ENCODE measurements at places on chromosomes 13 and 19.

- no peak for DNase-seq
Observed at GRCh38 chr13:53501387-53501786, 472.8 kb downstream of the OLFM4 start.

DNA sequence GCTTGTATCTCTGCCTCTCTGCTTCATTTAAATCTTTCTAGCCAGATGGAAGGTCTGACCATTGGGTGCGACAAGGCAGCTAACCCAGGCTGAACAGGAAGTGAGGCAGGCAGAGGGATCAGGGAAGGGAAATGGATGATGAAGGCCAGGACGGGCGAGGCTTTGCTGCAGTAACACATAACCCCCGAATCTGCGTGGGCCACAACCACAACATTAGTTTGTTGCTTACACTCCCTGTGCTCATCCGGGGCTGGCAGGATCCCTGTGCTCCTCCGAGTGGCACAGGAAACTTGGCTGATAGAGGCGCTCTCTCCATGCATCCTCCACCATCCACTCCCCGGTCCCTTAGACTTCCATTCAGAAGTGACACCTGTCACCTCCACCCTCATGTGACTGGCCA lies 1.1 kb upstream of the FLT3LG start:
- DNase-seq: no peak

DNA sequence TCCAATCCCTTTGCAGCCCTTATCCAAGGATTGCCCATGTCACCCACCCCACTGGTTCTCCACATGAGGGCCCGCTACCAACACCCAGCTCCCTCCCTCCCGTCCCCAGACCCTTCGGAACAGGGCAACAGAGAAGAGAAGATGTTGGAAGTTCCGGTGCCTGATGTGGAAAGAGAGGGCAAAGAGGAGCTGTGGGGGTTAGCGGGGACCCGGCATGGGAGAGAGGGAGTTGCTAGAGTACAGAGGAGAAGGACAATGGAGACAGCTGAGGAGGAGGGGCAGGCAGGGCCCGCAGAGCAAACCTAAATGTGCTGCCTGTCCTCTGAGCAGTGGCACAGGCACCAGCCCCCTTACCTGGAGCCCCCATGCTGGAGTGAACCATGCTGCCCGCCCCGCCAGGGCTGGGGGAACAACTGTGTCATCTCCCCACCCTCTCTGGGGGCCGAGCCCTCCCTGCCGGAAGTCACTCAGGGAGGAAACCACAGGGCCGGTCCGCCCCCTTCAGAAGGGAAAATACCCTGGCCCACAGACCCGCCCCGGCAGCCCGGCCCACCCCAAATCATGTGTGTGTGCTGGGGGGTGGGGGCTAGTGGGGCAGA lies at the start of gene POU2F2:
Gene POU2F2 (minus strand): TSS at position 417 of the 599 bp plus-strand sequence. CDS start 35 bp downstream, at position 382.
- peak; percentile 93 for DNase-seq

DNA sequence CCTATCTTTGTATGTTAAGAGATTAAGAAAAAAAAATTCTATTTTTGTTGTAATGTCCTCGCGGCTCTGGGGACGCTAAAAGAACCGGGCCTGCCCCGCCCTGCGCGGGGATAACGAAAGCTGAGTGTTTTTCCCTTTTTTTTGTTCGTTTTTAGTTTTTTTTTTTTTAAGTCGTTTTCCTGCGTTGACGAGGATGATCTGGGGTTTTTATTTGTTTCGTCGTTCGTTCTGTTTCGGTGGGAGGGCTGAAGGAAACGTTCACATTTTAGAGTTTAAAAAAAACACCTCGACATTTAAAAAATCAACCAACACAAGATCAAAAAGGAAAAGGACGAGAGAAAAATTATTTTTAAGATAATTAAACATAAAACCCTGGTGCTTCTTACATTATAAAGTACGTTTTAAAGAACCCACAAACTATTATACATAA lies 5.6 kb downstream of the LYL1 start:
- no peak for DNase-seq

DNA sequence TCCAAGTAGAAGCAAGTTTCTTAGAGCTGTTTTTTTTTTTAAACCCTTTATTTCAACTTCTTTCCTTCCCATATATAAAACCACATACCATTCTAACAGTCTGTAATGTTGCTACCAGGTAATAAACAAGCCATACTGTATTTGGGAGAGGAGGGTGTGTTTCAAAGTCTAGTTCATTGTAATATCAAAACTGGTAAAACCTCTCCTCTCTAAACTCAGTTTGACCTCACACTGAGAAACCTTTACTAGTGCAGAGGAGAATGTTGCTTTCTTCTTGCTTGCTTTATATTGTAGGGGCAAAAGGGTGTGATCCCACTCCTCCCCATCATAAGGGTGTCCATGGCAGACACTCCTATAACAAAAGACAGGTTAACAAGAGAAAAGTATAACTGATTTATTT lies 155.1 kb downstream of the GGACT start:
- no peak for DNase-seq

DNA sequence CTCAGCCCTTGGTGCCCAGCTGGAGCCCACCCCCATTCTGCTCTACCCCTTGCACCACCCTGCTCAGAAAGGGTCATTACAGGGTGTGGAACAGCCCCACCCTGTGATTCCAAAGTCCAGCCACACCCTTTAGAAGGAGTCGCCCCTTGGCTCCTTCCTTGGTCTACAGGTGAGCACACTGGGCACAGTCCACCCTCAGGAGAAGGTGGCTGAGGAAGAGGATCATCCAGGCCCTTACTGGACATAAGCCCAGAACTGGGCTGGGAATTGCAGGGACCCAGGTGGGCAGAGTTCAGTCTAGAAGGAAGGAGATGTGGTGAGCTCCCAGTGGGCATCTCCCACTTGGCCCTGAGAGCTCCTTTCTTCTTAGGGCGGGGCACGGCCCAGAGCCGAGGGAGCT lies 8.6 kb downstream of the SLC46A3 start:
- no peak for DNase-seq

- DNase-seq: no peak
Observed at GRCh38 chr13:75836441-75836840, 200.3 kb downstream of the LMO7 start.

DNA sequence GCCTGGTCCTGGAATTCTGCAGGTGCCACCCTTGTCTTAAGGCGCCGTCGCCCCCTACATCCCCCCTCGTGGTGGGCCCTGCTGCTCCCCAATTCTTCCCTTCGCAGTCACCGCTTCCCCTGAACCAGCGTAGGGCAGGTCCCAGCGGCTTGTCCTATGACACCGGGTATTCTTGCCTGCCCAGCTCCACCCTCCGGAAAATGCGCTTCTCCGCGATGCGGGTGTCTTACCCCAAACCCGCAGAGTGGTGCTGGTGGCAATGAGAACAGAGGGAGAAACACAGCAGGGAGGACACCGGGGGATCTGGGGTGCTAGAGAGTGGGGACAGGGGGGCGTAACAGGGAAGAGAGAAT lies 9.0 kb downstream of the ZNF808 start:
- peak; percentile 66 for DNase-seq

- DNase-seq: no peak
Observed at GRCh38 chr13:49407068-49407467, 36.8 kb downstream of the CAB39L start.

DNA sequence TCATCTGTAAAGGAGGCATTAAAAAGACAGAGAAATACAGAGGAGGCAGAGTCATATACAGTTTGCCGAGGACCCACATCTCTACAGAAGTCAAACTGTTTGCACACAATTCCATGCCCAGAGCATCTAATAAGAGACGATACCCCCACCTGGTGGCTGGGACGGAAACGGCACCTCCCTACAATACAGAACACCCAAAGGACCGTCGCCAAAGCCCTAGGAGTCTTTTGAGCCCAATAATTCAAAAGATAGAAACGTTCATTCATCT lies 703 bp upstream of the PLEKHG2 start:
- peak; percentile 94 for DNase-seq

- no peak for DNase-seq
Observed at GRCh38 chr13:104773775-104774174, 1707.6 kb upstream of the SLC10A2 start.

GRCh38 chr19:39410017-39410830 lies 2.2 kb upstream of the PLEKHG2 start:
- DNase-seq: peak; percentile 80

Measured in activated naive CD4-positive, alpha-beta T cell treated with anti-CD3 and anti-CD28 coated beads, Interleukin-2, amount 10 ng/mL, durations not matched to agents 7 days and 5 days (primary cell).